ENCODE measurements at places on chromosomes 16 and 17.

GRCh38 chr17:79926605-79927135, 87.4 kb upstream of the CBX4 start:
- DNase-seq, result no peak

- DNase-seq, result peak; percentile 76
These were observed 1.4 kb upstream of the TSPOAP1 start for GRCh38 chr17:58329810-58330537.

- no peak for DNase-seq
These were observed 45.7 kb upstream of the TANC2 start for GRCh38 chr17:62920300-62920699.

GRCh38 chr17:9108146-9108545, 86.8 kb downstream of the NTN1 start:
- no peak for DNase-seq

DNA sequence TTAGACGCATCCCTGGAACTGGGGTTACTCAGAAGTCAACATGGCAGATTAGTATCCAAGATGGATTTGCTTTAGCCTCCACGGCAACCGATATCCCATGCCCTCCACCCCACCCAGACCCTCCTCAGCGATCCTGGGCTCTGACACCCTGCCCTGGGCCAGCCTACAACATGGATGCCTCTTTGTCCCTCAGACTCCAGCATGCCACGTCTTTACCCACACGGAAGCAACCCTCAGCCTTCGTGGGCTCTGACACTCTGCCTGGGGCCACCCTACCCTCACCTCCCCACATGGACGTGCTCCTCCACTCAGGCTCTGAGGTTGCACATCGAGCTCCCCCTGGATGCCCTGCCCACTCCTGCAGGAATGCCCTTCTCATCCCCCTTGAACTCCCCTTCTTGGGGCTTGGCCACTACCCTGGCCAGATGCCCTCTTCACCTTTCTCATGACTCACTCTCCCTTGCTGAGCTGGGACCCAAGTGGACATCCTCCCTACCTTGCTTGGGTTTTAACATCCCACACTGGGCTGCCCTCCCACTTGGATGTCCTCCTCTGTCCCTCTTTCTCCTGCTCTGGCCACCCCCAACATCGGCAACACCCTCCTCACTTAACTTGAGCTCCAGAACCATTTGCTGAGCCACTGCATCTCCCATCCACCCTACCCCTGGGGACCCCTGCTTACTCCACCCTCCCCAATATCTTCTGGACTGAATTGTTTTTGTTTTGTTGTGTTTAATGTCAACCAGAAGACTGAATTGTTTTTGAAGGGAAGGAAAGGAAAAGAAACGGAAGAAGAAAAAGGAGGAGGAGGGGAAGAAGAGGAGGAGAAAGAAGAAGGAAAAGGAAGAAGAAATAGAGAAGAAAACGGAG, 18.3 kb upstream of the TMEM92 start:
- DNase-seq, result no peak

- DNase-seq, result no peak
These were observed 37.3 kb downstream of the PTRH2 start for GRCh38 chr17:59669944-59670343.

DNA sequence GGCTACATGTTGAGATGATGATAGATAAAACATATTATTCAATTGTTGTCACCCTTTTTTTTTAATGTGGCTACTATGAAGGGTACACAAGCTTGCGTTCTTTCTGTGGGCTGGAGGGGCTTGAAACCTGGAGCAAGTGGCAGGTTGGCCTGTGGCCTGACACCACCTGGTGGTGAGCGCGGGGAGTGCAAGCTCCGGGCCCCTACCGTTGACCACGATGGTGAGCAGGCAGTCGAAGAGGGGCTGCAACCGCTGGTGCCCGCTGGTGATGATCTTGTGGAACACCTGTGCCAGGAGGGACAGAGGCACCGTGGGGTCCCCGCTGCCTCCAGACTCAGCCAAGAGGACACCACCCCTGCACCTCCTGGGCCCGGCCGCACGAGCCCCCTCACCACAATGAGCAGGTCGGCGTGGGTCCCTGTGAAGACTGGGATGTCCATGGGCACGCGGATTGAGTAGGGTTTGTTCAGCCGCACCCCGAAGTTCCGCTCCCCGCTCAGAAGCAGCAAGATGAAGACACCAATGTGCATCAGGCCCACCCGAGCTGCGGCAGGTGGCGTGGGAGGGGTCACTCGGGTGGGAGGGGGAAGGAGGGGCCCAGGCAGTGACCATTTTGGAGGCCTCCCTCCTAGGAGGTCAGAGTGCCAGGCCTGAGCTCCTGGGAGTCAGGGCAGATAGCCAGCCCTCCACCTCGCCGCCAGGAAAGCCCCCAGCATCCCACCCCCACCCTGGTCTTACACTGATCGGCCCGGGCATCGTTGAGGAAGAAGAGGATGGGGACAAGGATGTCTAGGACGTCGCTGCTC, 14.4 kb downstream of the HID1 start:
- DNase-seq, result peak; percentile 83

DNA sequence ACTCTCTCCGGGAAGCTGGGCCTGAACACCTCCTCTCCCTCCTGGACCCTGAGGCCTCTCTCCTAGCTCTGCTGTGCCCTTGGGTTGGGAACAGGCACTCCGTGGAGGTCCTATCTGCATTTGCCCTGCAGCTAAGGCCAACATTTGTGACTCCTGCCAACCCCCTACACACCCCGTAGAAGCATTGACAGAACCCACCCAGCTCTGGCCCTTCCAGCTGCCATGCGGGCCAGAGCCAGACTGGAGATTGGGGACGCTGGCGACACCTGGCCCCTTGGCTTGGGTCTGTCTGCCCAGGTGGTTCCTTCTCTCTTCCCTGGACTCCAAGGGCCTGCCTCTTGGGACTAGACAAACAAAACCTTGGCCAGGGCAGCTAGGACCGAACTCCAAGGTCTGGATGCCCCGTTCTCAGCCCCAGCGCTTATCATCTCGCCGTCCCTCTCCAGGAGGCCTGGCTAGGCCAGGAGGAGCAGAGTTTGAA, 644 bp upstream of the RHBDF2 start:
- DNase-seq, result no peak

GRCh38 chr16:70685938-70686375, at the start of gene MTSS2:
TSS of gene MTSS2 (minus strand) at chr16:70686053. CDS start at chr16:70685791, 262 bp downstream.
- DNase-seq, result no peak

- DNase-seq, result no peak
These were observed 30.4 kb upstream of the PITPNA start for GRCh38 chr17:1592751-1593629.

- no peak for DNase-seq
These were observed 179.7 kb downstream of the RBFOX3 start for GRCh38 chr17:79431175-79431574.

DNA sequence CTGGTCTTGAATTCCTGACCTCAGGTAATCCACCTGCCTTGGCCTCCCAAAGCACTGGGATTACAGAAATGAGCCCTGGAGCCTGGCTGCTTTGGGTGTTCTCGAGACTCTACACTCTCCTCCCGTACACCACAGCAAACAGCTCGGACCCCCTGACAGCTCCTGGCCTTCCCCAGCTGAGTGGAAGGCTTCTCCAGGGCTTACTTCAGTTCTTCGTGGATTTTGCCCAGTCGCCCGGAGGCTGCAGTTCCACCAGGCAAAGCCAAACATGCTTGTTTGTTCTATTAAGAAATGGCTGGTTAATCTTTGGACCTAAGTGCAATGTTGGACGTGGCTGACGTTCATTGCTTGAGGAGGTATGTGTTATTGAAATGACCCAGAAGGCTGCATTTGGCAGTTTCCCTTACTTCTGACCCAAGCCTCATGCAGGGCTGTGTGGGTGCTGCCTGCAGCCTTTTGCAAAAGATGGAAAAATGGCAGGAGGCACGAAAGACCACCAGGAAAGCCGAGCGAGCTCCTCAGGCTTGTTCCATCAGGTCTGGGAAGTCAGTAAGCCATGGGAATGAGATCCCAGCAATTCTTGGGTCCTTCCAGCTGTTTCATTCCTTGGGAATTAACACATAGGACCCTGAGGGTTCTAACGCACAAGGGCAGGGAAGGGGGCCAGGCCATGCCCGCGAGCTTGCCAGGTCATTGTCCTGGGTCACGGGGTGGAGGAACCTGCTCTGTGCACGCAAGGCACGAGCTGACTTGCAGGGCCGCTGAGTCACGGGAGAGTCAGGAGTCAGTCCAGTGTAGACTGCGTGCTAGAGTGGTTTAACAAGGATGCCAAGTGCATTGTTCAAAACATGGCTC, 23.9 kb upstream of the KLHDC4 start:
- DNase-seq, result no peak

DNA sequence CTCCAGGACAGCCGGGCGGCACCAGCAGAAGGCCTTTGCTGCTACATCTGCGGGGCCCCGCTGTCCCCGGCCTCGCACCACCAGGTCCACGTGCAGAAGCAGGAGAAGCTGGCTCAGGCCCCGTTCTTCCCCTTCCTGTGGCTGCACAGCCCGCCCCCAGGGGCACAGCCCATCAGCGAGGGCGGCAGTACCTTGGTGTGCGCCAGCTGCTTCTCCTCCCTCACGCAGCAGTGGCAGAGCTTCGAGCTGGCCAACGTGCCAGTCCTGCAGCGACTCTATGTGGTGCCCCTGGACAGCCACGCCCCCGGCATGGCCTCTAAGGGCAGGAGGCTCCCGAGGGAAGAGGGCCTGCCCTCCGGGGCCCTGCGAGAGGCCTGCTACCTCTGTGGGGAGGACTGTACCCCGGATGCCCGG, 58.3 kb upstream of the CIBAR2 start:
- no peak for DNase-seq

GRCh38 chr17:13557077-13557476, 44.7 kb downstream of the HS3ST3A1 start:
- no peak for DNase-seq

DNA sequence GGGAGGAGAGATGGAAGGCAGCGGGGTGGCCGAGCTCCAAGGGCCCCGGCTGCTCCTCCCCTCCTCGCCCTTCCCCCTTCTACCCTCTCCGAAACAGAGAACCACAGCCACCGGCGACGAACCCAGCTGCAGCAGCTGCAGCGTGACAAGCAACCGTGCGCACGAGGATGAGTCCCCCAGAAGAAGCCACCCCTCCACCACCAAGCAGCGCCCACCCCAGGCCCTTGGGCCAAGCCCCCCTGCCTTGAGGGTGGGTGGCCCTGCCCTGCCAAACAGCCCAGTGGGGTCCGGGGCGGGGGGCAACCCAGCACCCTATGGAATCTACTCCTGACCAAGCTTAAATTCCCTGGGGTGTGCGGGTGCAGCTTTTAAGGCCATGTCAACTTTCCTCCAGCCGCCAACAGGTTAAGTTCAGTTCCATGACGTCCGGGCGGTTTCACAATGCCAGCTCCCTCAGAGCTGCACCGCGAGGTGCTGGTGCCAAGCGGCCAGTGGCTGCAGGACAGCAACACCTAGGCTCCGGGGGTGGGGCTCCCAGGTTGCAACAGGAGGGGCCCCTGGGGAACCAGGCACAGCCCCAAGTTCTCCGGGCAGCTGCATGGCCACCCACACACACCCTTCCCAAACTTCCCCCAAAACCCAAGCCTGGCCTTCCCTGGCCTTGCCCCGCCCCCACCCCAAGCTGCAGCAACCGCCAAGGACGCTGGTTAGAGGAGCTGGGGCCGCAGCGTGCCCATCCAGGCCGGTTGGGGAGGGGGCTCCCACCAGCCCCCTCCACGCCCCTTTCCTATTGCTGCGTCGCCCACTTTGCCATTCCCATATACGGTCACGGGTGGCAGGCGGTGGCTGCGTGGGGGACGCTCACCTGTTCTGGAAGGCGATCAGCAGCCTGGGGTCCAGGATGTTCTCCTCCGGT, 2.0 kb downstream of the CBX4 start:
- peak; percentile 49 for DNase-seq

GRCh38 chr17:31140111-31140510, 45.3 kb downstream of the NF1 start:
- no peak for DNase-seq

- no peak for DNase-seq
These were observed 39.8 kb upstream of the RASD1 start for GRCh38 chr17:17535957-17536356.

DNA sequence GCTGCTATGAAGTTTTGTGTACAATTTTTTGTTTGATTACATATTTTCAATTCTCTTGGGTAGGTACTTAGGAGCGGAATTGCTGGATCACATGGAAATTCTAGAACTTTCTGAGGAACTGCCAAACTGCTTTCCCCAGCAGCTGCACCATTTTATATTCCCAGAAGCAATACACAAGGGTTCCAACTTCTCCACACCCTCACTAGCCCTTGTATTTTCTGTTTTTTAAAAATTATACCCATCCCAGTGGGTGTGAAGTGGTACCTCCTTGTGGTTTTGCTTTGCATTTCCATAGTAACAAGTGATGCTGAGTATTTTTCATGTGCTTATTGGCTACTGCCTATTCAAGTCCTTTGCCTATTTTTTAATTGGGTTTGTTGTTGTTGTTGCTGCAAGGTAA, 20.9 kb downstream of the NACA2 start:
- DNase-seq, result no peak

- DNase-seq, result no peak
These were observed 139.8 kb downstream of the KATNIP start for GRCh38 chr16:27689711-27690110.

DNA sequence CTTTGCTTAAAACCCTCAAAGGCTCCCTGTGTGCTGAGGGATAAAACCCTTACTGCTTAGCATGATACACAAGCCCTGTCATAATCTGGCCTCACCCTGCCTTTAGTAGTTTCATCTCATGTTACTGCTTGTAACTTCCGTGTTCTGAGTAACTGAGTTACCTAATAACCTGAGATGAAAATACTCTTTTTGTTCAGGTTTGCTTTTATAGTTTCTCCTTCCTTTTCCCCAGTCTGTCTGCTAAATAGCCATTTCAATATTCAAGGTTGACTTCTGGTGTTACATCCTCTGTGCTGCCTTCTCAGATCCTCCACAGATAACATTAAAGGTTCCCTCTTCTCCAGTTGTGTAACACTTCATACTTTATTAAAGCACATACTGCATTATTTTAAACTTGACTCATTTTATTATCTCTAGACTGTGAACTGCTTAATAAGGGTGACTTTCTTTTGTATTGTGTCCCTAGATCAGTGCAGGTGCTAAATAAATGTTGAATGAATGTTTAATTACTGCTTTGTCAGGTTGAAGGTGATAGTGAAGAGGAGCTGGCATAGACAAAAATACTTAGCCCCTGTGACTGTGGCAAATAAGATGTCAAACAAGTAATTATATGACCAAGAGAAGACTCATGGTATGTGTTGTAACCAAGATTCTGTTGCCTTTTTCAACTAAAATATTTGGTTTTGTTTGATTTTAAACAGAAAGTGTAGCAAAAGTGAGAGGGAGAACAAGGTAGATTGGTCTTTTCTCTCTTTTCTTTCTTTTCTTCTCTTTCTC, 47.8 kb downstream of the NFAT5 start:
- no peak for DNase-seq

GRCh38 chr17:77242118-77242851, 101.5 kb downstream of the SEC14L1 start:
- no peak for DNase-seq

- no peak for DNase-seq
These were observed 144.5 kb downstream of the CDH11 start for GRCh38 chr16:64977206-64977920.

DNA sequence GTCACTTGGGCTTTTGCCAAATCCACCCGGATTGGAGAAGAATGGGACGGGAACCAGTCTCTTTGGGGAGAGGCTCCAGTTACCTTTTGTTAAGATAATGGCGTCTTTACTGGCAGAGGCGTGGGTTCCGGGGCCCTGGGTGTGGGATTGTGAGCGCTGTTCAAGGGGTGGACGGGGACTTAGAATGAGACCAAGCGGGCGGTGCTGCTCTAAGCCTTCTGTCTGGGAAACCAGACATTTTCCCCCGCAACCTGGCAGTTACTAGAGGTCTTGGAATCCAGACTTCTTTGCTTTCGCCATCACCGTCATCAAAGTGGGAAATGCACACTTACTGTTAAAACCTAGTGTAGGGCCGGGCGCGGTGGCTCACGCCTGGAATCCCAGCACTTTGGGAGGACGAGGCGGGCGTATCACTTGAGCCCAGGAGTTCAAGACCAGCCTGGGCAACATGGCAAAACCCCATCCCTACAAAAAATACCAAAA, 706 bp downstream of the TEN1 start:
- no peak for DNase-seq

All from stimulated activated CD4-positive, alpha-beta T cell treated with anti-CD3 and anti-CD28 coated beads, Interleukin-4, amount 100 ng/mL, for 24 hours (primary cell).